SJCRH30 (cell line): ENCODE measurements at places on chromosomes 6 and 20.

- H3K4me3 ChIP-seq, result no peak overlapping the region
- no peak for DNase-seq
- H3K27ac ChIP-seq, result no peak overlapping the region
- H3K36me3 ChIP-seq, result no peaks in the 10 kb centered on the region
- no peaks in the 10 kb centered on the region for H3K4me1 ChIP-seq
Observed at GRCh38 chr6:55040102-55040848, 134.0 kb upstream of the HCRTR2 start.

DNA sequence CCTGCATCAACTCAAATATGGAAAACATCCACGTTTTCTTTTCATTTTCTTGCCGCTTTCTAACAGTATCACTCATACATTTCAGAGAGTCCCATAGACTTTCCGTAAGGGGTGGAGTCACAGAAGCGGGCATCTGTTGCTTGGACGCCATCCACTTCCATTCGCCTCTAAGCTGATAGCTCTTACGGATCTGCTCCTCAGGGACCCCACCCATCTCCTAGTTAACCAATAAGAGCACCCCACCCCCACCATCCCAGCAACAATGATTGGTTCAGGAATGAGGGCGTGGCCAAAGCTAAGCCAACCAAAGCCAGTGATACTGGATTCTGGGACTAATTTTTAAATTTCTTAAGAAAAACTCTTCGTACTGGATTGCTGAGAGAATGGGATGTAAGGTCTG is 42.4 kb downstream of the SLC2A10 start:
- no peak overlapping the region for H3K27ac ChIP-seq
- DNase-seq, result peak; percentile 86
- peak overlapping the region; percentile 36 for H3K4me3 ChIP-seq
- H3K4me1 ChIP-seq, result no peaks in the 10 kb centered on the region
- no peaks in the 10 kb centered on the region for H3K27me3 ChIP-seq
- no peaks in the 10 kb centered on the region for H3K36me3 ChIP-seq

DNA sequence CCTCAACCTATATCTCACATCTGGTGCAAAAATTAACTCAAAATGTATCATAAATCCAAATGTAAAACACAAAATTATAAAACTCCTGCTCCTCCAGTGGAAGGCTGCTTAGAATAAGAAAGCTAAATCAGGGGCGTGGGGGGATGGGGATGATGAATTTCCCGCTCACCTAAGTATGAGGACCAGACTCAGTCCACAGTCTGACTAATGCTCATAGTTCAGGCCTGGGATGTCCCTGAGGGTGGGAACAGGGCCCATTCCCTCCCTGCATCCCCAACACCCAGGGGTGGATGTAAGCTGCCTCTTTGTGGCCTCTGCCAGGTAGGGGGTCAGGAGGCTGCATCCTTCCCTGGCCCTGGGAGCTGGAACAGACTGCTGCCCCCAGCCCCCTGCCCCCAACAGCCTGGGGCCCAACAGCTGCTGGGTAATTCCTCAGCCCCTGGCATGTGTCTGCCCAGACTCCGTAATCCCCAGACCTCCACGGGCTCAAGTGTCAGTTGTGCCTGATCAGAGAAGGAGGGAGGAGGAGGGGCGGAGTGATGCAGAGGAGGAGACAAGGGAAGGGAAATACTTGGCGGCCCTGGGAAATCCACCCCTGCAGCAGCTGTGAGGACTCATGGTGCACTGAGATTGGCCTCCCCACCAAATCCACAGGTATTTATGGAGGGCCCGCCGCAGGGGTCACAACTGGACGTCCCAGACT is 224.5 kb downstream of the PREX1 start:
- peak overlapping the region; percentile 65 for H3K27ac ChIP-seq
- H3K27me3 ChIP-seq, result no peaks in the 10 kb centered on the region
- no peaks in the 10 kb centered on the region for H3K36me3 ChIP-seq

DNA sequence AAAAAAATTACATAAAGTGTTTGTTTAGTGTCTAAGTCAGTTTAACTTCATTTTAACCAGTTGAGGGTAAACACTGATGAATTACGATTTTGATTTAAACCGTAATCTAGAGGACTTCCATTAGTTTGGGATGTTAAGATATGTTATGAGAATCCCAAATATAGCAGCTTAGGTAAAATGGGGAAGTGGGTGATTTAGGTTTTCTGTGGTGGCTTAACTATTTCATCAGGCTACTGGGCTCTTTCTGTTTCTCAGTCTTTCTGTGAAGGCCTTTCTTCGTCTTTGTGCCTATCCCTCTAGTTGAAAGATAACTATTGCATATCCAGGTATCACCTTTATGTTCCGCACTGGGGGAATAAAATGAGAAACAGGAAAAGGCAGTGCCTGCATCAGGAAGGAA is 27.9 kb downstream of the CENPW start:
- no peaks in the 10 kb centered on the region for H3K27me3 ChIP-seq
- no peak overlapping the region for H3K4me3 ChIP-seq
- no peaks in the 10 kb centered on the region for H3K4me1 ChIP-seq
- no peaks in the 10 kb centered on the region for H3K36me3 ChIP-seq

- peaks cover 6% of the 10 kb centered on the region; the same call in 1 of the 2 replicates for H3K4me1 ChIP-seq
- no peaks in the 10 kb centered on the region for H3K36me3 ChIP-seq
- DNase-seq, result peak; percentile 40
- H3K27me3 ChIP-seq, result peaks cover 4% of the 10 kb centered on the region; the same call in 1 of the 2 replicates
- peak within 1 kb of the TSS; percentile 84 for H3K4me3 ChIP-seq
Observed at GRCh38 chr6:99349171-99350141, at the start of gene FAXC. Gene FAXC (minus strand): TSS chr6:99349674. CDS start chr6:99349372, 302 bp downstream.

- no peak overlapping the region for H3K4me3 ChIP-seq
- H3K27ac ChIP-seq, result no peak overlapping the region
- H3K36me3 ChIP-seq, result no peaks in the 10 kb centered on the region
- H3K27me3 ChIP-seq, result no peaks in the 10 kb centered on the region
- H3K4me1 ChIP-seq, result no peaks in the 10 kb centered on the region
Observed at GRCh38 chr6:743320-744096, 50.6 kb upstream of the EXOC2 start.

- no peaks in the 10 kb centered on the region for H3K4me1 ChIP-seq
- peaks cover 41% of the 10 kb centered on the region; the same call in 1 of the 2 replicates for H3K27me3 ChIP-seq
- no peaks in the 10 kb centered on the region for H3K36me3 ChIP-seq
- peak; percentile 27 for DNase-seq
- no peak overlapping the region for H3K27ac ChIP-seq
Observed at GRCh38 chr20:61744691-61745396, 320.8 kb downstream of the TAF4 start.

GRCh38 chr20:20188647-20189046 is 136.3 kb downstream of the CFAP61 start:
- DNase-seq, result no peak
- no peaks in the 10 kb centered on the region for H3K36me3 ChIP-seq
- H3K27me3 ChIP-seq, result no peaks in the 10 kb centered on the region
- no peaks in the 10 kb centered on the region for H3K4me1 ChIP-seq

GRCh38 chr20:63264519-63264918 is 8.1 kb upstream of the ARFGAP1 start:
- DNase-seq, result no peak
- H3K4me1 ChIP-seq, result peaks cover 60% of the 10 kb centered on the region
- no peaks in the 10 kb centered on the region for H3K36me3 ChIP-seq
- H3K4me3 ChIP-seq, result no peak overlapping the region
- H3K27me3 ChIP-seq, result peaks cover 43% of the 10 kb centered on the region
- no peak overlapping the region for H3K27ac ChIP-seq

DNA sequence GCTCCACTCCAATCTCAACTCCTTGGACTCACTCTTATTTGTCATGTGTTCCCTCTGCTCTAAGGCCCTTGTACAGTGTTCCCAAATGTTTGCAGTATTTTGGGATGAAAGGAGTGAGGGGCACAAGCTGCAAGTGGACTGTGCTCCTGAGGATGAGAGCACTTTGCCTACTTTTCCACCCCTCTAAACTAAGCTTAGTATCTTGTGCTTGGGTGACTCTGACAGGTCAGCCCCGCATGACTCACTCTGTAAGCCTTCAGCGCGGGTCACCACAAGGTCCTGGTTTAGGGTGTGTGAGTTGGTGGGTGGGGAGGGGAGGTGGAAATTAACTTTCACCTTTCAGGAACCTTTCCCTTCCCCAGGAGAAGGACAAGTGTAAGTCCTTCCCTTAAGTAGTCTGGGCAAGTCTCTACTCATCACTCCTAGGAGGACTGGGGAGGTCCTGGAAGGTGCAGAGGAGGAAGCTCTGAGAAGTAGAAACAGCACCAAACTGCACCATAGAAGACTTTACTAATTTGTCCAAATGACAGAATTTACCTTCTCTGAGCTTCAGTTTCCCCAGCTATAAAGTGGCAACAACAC is 68.8 kb upstream of the EPB41L1 start:
- peaks cover 11% of the 10 kb centered on the region for H3K4me1 ChIP-seq
- H3K27ac ChIP-seq, result no peak overlapping the region
- H3K4me3 ChIP-seq, result no peak overlapping the region
- peaks cover 7% of the 10 kb centered on the region for H3K27me3 ChIP-seq
- no peaks in the 10 kb centered on the region for H3K36me3 ChIP-seq

DNA sequence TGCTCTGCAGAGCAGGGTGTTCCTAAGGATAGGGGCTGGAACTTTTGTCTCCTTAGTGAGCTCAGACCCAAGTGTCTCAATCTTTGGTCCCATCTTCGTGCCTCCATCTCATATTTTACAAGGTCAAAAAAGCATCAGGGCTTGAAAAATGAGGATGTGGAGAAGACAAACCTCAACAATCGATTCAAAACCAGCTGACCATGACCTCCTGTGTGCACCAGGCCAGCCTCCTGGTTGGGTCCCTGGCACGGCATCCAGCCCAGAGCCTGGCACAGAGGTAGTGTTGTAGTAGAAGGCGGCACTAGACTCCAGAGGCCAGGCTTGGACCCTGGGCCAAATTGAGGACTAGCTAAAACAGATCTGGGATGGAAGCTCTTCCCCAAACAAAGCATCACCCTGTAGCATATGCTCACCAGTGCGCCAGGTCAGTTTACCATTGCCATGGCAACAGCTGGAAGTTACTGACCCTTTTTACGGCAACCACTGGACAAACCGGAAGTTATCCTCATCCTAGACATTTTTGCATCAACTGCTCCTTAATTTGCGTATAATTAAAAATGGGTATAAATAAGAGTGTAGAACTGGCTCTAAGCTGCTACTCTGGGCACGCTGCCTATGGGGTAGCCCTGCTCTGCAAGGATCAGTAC is 69.3 kb upstream of the BLCAP start:
- DNase-seq, result peak; percentile 24
- peaks cover 12% of the 10 kb centered on the region; the same call in 1 of the 2 replicates for H3K27me3 ChIP-seq

- DNase-seq, result no peak
- H3K36me3 ChIP-seq, result no peaks in the 10 kb centered on the region
- H3K4me3 ChIP-seq, result no peak overlapping the region
- no peaks in the 10 kb centered on the region for H3K4me1 ChIP-seq
- no peak overlapping the region for H3K27ac ChIP-seq
Observed at GRCh38 chr6:106048336-106048735, 37.8 kb upstream of the PRDM1 start.

GRCh38 chr20:63117151-63117550 is 98.8 kb downstream of the YTHDF1 start:
- peaks cover 15% of the 10 kb centered on the region; the same call in 1 of the 2 replicates for H3K27me3 ChIP-seq
- H3K4me1 ChIP-seq, result no peaks in the 10 kb centered on the region
- H3K27ac ChIP-seq, result no peak overlapping the region
- no peaks in the 10 kb centered on the region for H3K36me3 ChIP-seq

GRCh38 chr20:58574469-58574868 is 59.3 kb upstream of the APCDD1L start:
- H3K4me1 ChIP-seq, result peaks cover 17% of the 10 kb centered on the region
- peaks cover 14% of the 10 kb centered on the region for H3K27me3 ChIP-seq
- DNase-seq, result no peak
- no peak overlapping the region for H3K27ac ChIP-seq
- no peaks in the 10 kb centered on the region for H3K36me3 ChIP-seq
- H3K4me3 ChIP-seq, result no peak overlapping the region

GRCh38 chr6:125526007-125526720 is 223.3 kb upstream of the HEY2 start:
- H3K27me3 ChIP-seq, result no peaks in the 10 kb centered on the region
- H3K4me1 ChIP-seq, result peaks cover 5% of the 10 kb centered on the region; the same call in 1 of the 2 replicates
- DNase-seq, result no peak
- H3K4me3 ChIP-seq, result no peak overlapping the region
- H3K36me3 ChIP-seq, result no peaks in the 10 kb centered on the region
- H3K27ac ChIP-seq, result no peak overlapping the region

DNA sequence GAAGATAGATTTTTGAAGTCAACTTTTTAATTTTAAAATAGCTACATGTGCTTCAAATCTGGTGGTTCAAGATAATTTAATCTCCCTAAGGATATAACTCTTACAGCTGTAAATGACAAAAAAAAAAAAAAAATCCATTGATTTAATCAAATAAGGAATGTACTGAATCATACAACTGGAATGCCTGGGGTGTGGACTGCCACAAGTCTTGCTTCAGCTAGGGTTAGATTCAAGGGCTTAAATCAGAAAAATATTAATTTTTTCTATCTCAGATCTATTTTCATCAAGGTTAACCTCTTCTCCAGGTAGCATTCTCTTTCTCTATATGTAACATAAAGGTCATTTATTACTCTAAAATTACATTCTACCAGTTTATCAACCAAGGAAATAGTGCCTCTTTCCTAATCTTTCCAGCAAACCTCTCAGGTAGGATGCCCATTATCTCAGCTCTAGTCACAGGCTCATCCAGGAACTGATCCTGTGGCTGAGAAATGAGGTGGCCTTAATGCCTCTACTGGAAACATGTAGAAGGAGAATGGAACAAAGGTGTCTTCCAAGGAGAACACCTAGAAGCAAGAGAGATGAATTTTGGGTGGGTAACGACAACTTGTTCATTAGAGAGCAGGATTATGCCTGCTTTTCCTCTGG is 466.9 kb downstream of the CBLN4 start:
- no peaks in the 10 kb centered on the region; the same call in 1 of the 2 replicates for H3K27me3 ChIP-seq
- no peak overlapping the region for H3K4me3 ChIP-seq
- H3K27ac ChIP-seq, result no peak overlapping the region

DNA sequence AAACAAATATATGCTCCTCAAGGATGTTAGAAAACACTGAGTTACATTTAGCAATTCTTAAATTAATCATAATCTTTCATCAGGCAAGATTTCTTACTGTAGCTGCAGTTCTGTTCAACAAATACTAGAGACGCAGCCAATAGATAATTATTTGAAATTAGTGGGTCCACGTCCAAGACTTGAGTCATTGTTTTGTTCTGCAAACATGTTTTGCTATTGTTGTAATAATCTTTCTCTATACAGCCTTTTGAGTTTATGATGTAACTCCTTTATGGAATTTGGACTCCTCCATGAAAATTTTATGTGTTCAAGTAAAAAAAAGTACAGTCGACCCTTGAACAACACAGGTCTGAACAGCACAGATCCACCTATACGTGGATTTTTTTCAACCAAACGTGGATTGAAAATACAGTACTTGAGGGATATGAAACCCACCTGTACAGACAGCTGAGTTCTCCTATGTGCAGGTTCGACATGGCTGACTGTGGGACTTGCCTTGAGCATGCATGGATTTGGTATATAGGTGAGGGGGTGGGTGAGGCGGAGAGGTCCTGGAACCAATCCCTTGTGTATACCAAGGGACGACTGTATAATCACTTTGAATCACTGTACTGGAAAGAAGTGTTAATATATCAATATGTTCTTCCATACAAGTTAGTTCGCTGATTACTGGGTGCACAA is 41.3 kb upstream of the SLC22A16 start:
- H3K4me1 ChIP-seq, result peaks cover 5% of the 10 kb centered on the region; the same call in 1 of the 2 replicates
- no peaks in the 10 kb centered on the region for H3K36me3 ChIP-seq
- no peak for DNase-seq
- no peak overlapping the region for H3K27ac ChIP-seq

GRCh38 chr6:158653577-158654354 is 3.9 kb downstream of the SYTL3 start:
- no peak for DNase-seq
- H3K36me3 ChIP-seq, result no peaks in the 10 kb centered on the region
- H3K27me3 ChIP-seq, result no peaks in the 10 kb centered on the region
- H3K27ac ChIP-seq, result peak overlapping the region; percentile 28; the same call in 1 of the 2 replicates
- H3K4me1 ChIP-seq, result peaks cover 25% of the 10 kb centered on the region

- no peaks in the 10 kb centered on the region for H3K36me3 ChIP-seq
- no peak for DNase-seq
- H3K27me3 ChIP-seq, result no peaks in the 10 kb centered on the region
Observed at GRCh38 chr6:69985180-69985579, 118.8 kb downstream of the COL19A1 start.
